NCI-H510A (cell line): ENCODE measurements at places on chromosomes 6 and 20.

GRCh38 chr6:163243083-163243482, 171.4 kb upstream of the QKI start:
- DNase-seq = no peak

DNA sequence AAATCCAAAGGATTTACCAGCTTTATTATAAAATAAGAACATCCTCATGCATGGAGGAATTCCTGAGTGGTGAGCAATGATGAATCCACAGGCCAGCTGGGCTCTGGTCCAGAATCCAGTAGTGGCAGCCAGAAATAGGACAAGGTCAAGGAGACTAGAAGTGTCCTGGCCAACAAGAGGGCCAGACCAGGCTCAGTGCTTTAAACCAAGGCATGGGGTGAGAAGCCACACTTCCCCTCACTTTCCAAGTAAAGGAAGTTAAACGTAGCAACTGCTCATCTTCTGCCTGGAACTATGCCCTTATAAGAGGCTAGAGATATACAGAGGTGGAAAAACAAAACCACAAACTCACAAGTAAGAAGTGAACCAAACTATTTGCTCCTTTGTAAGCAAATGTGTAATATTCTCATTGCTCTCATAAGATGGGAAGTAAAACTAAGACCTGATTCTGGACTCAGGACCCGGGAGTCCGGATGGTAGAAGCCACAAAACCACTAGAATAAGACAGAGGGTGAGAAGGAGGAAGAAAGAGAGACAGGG, 253.2 kb downstream of the UST start:
- DNase-seq = no peak

GRCh38 chr6:166938150-166938549, 18.2 kb downstream of the RNASET2 start:
- DNase-seq = no peak

GRCh38 chr6:95804847-95805541, 210.8 kb upstream of the FUT9 start:
- DNase-seq = no peak

GRCh38 chr20:33724439-33725094, 4.5 kb upstream of the PXMP4 start:
- DNase-seq = no peak

DNA sequence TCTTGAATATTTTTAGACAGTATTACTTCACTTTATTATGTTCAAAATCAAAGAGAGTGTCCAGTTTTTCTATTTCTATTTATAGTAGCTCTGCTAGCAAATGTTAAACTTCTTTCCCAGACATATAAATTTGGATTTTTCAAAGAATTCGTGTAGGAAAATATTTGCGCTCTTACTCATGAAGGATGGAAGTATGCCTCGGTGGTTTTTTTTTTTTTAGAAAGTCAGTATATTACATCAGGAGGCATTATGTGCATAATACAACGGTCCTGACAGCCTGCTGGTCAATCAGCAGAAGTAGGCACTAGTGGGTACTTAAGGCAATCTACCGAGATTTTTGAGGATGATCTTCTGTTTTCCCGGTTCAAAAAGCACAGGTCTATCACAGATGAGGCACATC, 249.3 kb downstream of the TBX18 start:
- no peak for DNase-seq

- DNase-seq = no peak
These were observed 190.8 kb downstream of the GMDS start for GRCh38 chr6:2054516-2055067.

- no peak for DNase-seq
These were observed 5.0 kb upstream of the KAT14 start for GRCh38 chr20:18132663-18133062.

DNA sequence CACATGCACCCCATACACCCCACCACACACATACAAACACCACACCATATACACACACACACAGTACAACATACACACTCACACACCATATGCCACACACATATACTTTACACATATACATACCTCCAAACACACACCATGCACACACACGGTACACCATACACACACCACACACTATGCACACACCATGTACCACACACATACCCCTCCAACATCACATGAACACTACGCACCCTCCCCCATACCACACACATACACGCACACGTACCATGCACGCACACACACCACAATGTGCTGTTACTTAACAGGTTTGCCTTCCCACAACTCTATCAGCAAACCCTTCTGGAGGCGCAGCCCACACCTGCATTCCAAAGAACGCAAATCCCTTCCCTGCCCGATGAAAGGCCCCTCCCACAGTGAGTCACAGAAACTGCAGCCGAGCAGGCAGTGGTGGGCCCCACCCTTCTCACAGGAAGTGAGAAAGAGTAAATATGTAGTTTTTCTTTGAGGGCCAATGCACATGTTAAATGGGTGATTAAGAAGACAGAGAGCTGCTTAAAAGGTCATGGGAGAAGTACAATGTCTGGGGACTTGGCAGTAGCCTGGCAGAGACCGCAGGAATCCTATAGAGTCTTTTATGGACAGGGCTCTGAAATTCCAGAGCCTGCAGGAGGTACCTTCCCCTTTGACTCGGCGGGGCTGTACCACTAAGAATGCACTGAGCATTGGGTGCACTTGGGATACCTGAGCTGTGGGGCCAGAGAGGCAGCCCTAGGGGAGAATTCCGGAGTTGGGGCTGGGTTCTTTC, 34.1 kb upstream of the EZR start:
- peak; percentile 41 for DNase-seq

GRCh38 chr20:60143261-60143842, 185.1 kb downstream of the CDH26 start:
- no peak for DNase-seq

GRCh38 chr6:2021713-2022125, 223.7 kb downstream of the GMDS start:
- DNase-seq = peak; percentile 27

- no peak for DNase-seq
These were observed 44.1 kb downstream of the SUN5 start for GRCh38 chr20:32960222-32960518.

DNA sequence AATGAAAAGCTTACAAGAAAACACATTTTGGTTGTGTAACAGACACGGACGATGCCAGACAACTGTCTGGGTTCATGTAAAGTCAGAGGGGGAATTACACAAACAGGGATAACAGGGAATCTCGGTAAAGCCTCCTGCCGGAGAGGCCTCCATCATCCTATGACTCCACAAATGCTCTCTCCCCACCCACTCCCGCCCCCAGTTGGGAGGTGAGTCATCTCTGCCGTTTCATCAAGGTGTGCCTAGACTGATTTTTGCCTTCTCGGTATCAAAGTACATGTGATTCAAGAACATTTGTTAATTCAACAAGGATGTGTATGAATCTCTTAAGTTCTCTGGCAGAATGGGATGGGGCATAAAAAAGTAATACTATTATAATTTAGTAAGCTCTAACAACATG, 304.9 kb upstream of the PRDM1 start:
- no peak for DNase-seq

- DNase-seq = no peak
These were observed 2.9 kb downstream of the KIF25 start for GRCh38 chr6:168000198-168001028.

- DNase-seq = no peak
These were observed 8.5 kb upstream of the SDCBP2 start for GRCh38 chr20:1337441-1337840.

- DNase-seq = no peak
These were observed 107.4 kb upstream of the MAP7 start for GRCh38 chr6:136657666-136658065.

DNA sequence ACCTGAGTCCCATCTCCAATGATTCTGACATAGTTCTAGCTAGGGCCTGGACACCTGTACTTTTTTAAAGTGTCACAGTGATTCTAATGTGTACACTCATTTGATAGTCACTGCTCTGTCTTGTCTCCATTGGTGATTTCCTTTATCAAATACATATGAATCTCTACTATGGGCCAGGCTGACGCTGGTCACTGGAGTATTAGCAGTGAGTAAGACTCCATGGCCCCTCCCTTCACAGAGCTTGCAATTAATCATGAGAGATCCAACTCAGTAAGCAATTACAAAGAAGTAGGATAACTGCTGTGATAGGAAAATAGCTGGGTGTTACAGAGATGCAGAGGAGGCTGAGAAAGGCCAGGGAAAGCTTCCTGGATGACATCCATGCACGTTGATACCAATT, 19.3 kb upstream of the SASH1 start:
- no peak for DNase-seq

- DNase-seq = no peak
These were observed 5.5 kb downstream of the TRAF3IP2 start for GRCh38 chr6:111600154-111600553.

- no peak for DNase-seq
These were observed 51.4 kb upstream of the GMDS start for GRCh38 chr6:2296781-2297180.

DNA sequence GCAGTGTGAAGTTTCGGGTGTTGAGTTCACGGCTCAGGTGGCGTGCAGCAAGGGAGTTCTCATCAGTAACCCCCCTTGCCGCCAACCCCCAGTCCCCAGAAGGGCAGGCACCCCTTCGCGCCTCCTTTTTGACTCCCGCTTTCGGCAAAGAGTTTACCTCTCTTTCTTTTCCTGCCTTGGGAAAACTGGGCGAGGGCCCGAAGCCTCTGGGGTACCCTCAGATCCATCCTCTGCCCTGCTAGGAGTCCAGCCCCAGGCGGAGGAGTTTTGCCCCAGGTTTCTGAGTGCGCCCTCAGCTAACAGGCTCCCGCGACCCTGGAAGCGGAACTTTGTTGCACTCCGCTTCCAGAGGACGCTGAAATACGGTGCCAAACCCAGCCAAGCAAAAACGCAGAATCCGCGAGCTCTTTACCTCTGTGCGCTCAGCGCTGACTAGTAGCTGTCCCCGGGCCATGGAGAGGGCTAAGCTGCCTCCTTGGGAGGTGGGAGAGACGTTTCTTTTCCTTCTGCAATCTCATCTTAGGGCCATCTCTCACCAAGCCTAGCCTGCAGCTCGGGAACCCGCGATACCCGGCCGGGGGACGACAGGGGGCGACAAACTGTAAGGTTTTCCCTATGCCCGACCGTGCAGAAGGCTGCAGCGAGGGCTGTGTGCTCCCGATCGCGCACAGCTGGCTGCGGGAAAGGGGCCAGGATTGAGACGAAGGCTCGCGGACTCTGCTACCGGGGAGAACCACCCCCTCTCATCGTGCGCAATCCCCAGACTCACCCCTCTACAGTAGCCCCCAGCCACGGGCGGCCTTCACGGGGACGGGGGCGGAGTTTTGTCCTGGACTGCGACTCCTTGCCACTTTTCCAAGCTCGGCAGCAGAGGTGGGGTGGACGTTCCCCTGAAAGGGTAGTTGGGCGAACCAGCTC, 2.7 kb upstream of the PAX1 start:
- DNase-seq = no peak

DNA sequence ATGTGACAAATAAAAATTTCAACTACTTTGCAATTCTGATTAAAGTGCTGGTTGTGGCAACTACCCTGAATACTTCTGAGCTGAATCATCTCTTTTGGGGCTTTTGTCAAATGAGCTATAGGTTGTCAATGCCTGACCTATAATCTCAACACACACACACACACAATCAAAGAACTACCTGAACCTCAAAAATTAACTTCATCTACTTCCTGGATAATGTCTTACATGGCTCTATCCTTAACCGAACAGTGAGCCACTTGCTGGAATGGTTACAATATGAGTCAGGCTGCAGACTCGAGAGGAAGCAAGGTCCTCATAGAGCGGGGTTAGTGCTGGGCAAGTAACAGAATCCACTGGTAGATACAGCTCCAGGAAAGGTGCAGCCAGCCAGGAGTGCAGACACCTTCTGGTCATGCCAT, 70.6 kb upstream of the DST start:
- DNase-seq = no peak

GRCh38 chr6:50993941-50994720, 175.5 kb downstream of the TFAP2B start:
- DNase-seq = no peak

DNA sequence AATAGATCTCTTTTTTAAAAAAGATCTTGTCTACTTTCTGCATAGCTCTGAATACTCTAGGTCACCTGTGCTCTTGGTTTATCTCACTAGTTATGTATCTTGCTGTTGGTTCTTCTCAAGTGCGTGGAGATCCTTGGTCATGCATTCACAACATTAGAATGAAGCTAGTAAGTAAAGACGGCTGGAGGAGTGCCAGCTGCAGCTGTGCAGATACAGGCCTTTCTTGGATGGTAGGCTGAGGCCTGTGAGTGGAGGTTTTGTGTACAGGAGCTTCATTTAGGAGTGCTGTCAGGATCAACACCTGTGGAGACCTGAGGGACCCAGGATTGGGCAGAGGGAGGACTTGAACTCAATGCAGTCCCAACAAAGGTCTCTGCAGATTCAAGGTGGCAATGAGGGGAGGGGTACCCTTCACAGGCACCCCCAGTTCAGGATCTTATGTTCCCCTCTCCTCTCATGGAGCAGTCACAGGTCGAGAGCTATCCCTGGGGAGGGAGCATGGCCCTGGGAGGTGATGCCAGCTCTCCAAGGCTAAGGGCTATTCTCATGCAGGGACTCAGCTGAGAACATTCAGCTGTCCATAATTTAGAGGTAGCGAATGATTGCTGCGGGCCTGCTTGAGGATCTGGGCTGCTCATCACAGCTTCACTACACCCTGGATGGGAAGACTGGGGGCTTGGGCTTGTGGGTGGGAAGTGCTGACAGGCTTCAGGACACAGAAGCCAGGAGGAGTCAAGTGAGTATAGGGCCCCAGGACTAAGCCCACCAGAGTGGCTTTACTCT, 98.9 kb upstream of the ENPP5 start:
- peak; percentile 17 for DNase-seq

DNA sequence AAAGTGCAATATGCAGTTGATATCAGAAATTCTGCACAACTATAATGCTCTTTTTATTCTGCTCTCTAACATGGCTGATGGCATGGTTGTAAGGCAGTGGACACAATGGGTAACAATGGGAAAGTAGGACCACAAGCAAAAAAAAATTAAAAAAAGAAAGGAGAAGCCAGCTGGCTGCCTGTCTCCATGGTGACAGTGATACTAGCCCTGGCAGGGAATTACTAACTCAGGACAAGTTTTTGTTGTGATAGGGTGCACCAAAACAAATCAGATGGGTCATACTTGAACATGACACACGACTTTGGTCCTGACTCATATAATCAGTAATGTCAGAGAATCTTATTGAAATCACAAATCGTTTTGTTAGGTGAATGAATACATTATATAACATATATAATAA, 169.4 kb downstream of the TRDN start:
- no peak for DNase-seq

- peak; percentile 50 for DNase-seq
These were observed 251.2 kb downstream of the GJA1 start for GRCh38 chr6:121686611-121687023.

DNA sequence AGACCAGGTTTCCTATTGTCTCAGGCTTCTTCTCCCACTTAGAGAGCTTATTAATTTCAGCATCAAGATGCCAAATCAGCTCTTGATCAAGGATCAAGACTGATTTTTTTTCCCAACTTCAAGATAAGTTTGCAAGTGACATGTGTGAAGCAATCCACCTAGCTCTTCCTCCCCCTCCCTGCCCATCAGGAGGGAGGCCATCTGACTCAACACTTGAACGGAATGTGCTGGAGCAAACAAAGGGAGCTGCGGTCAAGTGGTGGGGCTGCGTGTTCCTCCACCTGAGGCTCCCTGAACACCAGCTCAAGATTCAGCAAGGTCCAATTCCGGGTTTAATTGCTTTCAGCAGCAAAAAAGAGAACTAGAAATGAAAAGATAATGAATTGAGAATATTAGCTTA, 38.7 kb downstream of the TTI1 start:
- DNase-seq = peak; percentile 41

GRCh38 chr6:45300736-45301135, 27.4 kb upstream of the RUNX2 start:
- no peak for DNase-seq

GRCh38 chr6:33808641-33809180, 4.9 kb upstream of the MLN start:
- DNase-seq = no peak

- DNase-seq = no peak
These were observed 42.2 kb upstream of the STXBP5 start for GRCh38 chr6:147161974-147162495.
